ENCODE measurements at places on chromosomes 5 and 9. TPM values are rescaled to one million over a fixed set of nuclear protein-coding genes. Genes with fewer than 3 reads are reported as not detected.

Gene AK8
- not detected for total RNA-seq

Gene WDR38
- not detected for total RNA-seq

Gene FGD3
- 272 TPM for total RNA-seq

Gene INSL4
- not detected for total RNA-seq

Gene HTR1A
- total RNA-seq, result not detected

Gene NPDC1
- total RNA-seq, result 21.4 TPM

Gene ARHGEF37
- total RNA-seq, result 1.3 TPM

Gene SH3TC2
- not detected for total RNA-seq

Gene EDIL3
- not detected for total RNA-seq

Gene CDKN2A
- total RNA-seq, result 7.0 TPM

Gene SPTAN1
- total RNA-seq, result 595 TPM

Gene ENDOG
- total RNA-seq, result 18.5 TPM

GRCh38 chr9:115923903-115924668 is 229.5 kb upstream of the PAPPA start:
- DNase-seq, result no peak

GRCh38 chr5:149265597-149265996 is 6.1 kb upstream of the AFAP1L1 start:
- no peak for DNase-seq

- no peak for DNase-seq
Measured at GRCh38 chr9:115810166-115810565, 343.4 kb upstream of the PAPPA start.

DNA sequence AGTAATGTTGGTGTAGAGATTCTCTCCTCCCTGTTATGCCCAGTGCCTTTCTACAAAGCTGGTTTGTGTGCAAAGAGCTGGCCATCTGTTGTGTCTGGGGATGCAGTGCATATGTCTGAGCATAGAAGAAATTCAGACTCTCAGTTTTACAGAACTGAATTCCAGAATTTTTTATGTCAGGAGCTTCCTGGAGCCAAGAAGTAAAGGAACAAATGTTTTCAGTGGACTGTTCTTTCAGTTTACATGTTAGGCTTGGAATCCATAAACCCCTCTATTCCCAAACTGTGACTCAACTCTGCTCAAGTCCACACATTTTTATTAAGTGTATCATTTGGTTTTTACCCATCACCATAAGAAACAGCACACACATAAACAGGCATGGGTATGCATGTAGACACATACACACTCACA is 366.0 kb downstream of the BRINP1 start:
- no peak for DNase-seq

- DNase-seq, result no peak
Measured at GRCh38 chr9:118303216-118303615, 599.0 kb downstream of the TLR4 start.

- DNase-seq, result no peak
Measured at GRCh38 chr5:91381239-91381773, 1.8 kb downstream of the ARRDC3 start.

DNA sequence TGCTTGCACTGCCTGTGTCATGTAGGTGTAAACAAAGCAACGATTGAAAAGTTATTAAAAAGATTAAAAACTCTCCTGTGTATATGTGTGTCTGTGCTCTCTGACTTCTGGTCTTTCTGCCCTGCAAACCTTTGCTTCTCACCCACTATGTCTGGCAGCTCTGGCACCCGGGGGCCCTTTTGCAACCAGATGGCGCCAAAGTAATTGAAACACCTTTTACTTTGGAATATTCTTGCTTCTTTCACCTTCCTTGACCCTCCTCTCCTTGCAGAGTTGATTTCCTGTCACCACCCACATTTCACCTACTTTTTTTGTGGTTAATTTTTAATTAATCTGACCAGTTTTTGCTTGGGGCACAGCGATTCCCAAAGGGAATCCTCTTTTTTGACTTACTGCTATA is 275.5 kb downstream of the ARHGEF28 start:
- DNase-seq, result no peak

GRCh38 chr5:82356808-82357671 is 78.9 kb upstream of the RPS23 start:
- DNase-seq, result peak; percentile 88

DNA sequence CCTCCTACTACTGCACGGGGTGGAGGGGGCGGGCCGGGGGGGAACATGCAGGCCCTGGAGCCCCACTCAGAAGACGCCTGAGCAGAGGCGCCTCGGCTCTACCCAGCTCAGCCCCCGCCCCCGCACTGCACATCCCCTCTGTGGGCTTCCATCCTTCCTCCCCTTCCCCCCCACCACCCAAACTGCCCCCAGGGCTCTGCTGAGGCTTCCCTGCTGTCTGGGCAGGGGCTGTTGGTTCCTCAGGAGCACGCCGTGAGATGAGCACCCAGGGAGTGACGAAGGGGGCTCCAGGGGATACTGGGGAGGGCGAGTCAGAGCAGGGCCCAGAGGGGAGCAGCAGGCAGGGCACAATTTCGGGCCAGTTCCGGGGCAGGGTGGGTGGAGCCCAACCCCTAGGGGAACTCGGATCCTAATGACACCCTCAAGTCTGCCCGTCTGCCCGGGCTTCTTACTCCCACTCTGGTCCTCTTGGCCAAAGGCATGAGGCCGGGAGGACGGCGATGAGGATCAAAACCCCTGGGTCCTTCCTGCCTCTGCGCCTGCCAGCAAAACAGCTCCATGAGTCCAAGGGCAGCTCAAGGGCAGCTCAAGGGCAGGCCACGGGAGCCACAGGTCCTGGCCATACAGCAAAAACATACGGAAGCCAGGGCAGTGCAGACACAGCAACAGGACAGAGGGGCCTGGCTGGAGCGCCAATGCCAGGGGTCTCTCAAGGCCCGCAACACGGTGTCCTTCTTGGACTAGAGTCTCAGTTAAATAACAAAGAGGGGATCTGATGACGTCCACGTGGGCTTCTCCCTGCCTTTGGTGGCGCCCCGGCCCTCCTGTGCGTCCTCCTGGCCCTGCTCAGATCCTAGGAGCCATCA is 200.9 kb downstream of the AUH start:
- DNase-seq, result no peak

DNA sequence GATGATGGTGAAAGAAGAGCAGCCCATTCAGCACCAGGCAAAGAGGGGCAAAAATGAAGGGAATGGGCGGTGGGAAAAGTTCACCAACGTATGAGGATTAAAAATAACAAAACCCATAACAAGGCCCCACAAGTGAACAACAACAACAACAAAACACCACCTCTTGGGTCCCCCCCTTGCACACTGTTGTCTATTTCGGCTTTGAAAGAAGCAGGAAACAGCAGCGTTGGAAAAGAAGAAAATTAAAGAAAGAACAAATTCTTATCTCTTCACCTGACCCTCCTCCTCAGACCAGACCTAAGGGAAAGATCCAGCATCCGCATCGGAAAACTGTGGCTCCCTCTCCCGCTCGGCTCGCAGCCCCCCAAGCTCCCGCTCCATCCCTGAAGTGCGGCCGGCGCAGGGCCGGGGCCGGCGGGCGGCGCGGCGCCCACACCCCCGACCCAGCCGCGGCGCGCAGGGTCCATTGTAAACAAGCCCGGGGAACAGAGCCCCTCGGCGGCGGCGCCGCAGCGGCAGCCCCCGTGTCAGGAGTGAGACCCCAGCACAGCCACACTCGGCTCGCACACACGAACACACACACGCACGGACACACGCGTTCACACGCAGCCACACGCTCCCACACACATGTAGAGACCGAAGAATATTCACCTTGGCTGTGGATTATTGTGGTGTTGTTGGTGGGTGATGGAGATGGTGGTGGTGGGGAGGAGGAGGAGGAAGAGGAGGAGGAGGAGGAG is 535 bp downstream of the RFX3 start:
- DNase-seq, result peak; percentile 46

GRCh38 chr9:86340356-86341006 is 13.7 kb downstream of the TUT7 start:
- no peak for DNase-seq

GRCh38 chr5:126450346-126450745 is 27.1 kb downstream of the GRAMD2B start:
- DNase-seq, result peak; percentile 32

- peak; percentile 71 for DNase-seq
Measured at GRCh38 chr9:127905004-127905728, 5.8 kb upstream of the ST6GALNAC6 start.
